H7 (cell line): ENCODE measurements at places on chromosomes 6 and 20. TPM values are rescaled to one million over a fixed set of nuclear protein-coding genes. Genes with fewer than 3 reads are reported as not detected.
A peak's percentile ranks its signal among the peaks of the same experiment; 100 is the strongest.

DNA sequence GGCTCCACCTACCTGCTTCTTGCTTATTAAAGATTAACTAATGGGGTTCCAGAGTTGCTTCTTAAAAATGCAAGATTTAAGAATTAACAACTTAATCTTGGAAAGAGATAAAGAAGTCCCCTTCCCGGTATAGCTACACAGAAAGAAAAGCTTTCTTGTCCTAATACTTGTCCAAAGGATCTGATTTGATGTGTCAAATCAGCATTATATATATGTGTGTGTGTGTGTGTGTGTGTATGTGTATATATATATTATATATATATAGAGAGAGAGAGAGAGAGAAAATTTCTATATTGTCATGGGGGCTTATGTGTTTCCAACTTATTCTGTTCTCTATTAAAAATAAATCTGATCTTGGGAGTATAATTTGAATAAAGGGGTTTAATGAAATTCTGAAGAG is 4.6 kb upstream of the HMGN4 start:
- no peak for DNase-seq

DNA sequence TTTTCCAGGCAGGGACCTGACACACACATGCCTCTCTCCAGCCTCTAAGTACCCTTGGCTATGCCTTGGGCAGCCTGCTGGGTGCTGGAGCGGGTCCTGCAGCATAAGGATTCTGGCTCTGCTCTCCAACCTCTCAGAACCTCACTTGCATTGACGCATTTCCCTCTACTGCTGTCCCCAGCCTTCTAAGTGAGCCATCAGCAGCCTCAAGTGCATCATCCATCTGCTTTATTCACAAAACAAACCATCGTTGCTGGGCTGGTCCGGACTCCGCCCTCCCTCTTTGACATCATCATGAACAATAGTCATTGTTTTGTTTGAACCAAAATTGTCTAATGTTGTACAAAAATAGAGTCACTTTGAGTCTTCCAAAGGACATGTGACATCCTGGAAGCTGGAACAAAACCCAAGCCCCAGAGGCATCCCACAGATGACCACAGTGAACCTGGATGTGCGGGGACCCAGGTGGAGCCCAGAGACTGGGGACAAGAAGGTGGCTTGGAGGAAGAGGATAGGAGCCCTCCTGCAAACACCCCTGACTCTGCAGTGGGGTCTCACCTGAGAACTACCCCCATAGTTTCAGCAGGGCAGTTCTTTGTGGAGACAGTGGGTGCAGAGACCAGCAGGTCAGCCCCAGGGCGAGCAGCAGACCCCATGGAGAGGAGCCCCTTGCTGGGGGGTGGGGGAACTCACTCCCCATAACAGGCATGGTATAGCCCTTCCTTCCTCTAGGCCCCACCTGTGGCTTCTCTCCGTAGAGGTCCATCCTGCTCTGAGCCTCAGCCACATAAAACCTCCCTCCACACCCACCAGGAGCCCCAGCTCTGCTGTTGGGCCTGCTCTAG is 230.1 kb downstream of the SYNDIG1 start:
- DNase-seq, result peak; percentile 9

- DNase-seq, result no peak
Observed at GRCh38 chr20:13455713-13456112, 183.0 kb downstream of the TASP1 start.

GRCh38 chr6:170008294-170008785 is 256.9 kb downstream of the ERMARD start:
- peak; percentile 38 for DNase-seq

DNA sequence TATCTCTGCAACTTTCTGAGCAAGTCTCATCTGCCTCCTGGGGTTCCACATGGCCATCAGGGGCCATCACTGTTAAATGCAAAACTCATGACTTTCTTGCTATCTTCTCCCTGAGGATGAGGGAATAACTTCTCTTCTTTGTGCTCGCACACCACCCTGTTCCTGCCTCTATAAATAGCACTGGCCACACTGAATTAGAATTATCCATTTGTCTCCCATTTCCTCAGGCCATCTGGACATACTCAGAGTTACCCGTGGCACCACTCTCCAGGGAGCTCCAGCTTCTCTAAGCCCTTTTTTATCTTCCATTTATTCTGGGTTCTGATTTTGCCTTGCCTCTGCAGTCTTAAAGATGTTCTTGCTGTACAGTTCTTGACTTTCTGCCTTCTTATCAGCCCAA is 72.8 kb upstream of the ECI2 start:
- no peak for DNase-seq

DNA sequence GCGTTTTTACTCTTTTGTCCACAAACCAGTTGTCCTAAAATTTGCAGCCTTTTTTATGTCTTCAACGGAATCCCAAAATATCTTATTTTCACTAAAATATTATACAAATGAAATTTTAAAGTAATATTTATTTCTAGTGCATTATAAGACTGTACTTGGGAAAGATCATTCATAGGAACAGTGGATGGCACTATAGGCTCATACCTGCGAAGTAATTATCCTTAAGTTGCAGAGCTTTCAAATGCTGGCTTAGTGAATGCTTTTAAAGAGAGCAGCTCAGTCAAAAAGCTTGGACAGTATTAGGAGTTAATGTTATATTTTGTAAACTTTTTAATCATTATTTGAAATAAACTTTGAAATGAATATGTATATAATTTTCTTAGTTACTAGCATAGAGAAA is 254.9 kb downstream of the CDKAL1 start:
- no peak for DNase-seq

Gene LCA5
- 2.3 and 4.7 TPM in 2 replicates for total RNA-seq

DNA sequence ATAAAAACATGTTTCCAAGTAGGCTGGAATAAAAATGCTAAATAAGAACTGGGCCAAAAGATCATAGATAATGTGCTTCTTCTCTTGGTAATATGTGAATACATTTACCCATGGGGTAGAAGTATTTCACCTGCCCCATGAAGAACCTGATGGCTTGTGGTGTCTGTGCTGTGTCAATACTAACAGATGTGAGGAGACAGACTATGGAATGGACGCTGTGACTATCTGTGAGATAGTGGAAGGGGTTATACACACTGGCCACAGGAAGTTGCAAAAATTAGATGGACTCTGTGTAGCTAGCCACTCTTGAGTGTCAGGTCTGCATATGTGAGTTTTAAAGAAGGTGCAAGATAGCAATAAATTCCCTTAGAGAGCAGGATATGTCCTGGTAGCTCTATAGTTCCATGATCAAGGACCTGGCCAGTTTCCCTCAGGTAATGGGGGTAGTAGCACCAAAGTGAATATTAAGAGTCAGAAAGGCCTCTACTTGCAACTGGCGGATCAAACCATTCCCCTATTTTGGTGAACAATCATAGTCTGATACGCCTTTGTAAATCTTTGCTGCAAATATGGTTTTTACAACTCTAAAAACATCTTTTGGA is 48.6 kb downstream of the NEDD9 start:
- no peak for DNase-seq

Gene HUS1B
- 0.22 and 1.1 TPM in 2 replicates for total RNA-seq

Gene GHRH
- total RNA-seq, result not detected in 2 replicates

Gene ENPP5
- 6.5 and 9.0 TPM in 2 replicates for total RNA-seq

Gene PTCHD4
- 0.11 and 0.17 TPM in 2 replicates for total RNA-seq

DNA sequence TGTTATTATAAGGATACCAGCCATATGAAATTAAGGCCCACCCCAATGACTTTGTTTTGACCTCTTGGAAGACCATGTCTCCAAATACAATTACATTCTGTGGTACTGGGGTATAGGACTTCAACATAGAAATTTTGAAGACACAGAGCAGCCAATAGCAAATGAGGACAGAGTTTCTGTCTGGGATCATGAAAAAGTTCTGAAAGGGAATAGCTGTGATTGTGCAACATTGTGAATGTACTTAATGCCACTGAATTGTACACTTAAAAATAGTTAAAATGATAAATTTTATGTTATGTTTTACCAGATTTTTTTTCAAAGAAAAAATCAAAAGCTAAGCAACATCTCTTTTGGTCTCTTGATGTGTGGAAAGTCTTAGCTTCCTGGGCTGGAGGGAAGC is 27.0 kb upstream of the AGPAT4 start:
- DNase-seq, result no peak

Gene TREML1
- total RNA-seq, result not detected in 2 replicates

Gene CSE1L
- 214 and 248 TPM in 2 replicates for total RNA-seq

Gene SAMD5
- 0.07 and 0.17 TPM in 2 replicates for total RNA-seq

- peak; percentile 26 for DNase-seq
Observed at GRCh38 chr6:36546308-36546919, 865 bp downstream of the STK38 start.

DNA sequence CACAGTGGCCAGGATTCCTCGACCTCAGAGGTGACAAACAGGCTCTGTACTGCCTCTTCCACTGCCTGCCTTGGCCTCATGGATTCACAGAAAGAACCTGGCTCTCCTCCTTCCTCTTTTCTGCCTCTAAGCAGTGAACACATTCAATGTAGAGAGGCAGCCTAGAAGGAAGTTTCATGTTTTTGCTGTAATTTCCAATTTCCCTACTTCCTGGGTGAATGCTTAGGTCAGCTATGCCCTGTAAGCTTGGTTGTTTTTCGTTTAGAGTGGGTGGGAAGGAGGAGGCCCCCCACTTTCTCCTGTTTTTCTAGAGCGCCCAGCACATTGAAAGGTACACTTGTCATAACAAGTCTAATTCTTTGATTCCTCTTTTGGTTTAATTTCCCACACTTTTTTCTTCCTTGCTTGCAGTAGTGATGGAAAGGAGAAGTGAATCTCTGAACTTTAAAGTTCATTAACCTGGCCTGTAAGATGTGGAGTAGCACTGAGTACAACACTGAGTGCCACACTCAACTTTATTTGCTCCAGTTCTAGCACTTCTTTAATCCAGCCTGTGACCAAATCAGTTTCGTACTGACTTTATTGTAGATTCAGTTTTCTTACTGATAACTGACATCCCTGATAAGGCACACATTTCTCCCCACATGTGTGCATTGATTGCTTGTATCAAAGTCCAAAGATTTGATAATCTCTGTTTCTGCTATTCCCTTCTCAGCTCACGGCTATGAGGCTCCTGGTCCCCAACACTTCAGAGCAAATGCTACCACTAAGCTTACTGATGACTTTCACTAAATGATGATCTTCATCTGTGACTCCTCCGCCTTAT is 100.0 kb upstream of the MAN1A1 start:
- no peak for DNase-seq

Gene CDH22
- total RNA-seq, result 0.03 TPM in 1 of 2 replicates, not detected in the other

DNA sequence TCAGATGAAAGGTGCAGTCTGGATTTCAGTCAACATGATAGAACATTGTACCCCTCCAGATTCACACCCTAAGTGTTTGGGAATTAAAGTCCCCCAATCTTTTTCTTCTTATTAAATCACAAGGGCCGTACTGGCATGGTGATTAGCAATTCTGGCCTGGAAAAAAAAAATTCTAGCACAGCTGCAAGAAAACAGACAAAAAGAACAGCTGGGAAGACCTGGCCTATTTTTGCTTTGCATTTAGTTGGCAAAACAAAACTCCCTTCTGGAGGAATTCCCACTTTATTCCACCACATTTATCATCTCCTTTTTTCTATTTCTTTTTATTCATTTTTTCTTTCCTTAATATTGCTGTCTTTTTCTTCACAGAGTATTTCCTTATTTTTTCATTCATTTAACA is 39.8 kb upstream of the AKAP12 start:
- DNase-seq, result no peak

- no peak for DNase-seq
Observed at GRCh38 chr6:163197839-163198238, 216.7 kb upstream of the QKI start.

DNA sequence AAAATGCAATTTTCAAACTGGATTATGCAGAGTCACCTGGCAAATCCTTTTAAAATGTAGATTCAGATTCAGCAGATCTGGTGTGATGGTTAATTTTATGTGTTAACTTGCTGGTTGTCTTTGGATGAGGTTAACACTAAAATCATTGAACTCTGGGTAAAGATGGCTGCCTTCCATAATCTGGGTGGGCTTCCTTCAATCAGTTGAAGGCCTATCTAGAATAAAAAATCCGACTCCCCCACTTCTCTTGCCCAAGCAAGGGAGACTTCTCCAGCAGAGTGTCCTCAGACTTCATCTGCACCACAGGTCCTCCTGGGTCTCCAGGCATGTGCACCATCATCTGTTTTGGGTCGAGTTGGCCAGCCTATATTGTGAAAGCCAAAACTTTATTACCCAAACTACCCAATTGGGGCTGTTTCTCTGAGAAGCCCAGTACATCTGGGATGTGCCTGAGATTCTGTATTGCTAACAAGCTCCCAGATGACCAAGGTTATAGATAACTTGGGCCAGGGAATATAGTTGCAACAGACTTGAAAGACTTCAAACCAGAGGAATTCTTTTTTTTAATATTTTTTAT is 1.6 kb upstream of the SLC17A5 start:
- no peak for DNase-seq

- DNase-seq, result no peak
Observed at GRCh38 chr6:11789744-11790143, 11.1 kb upstream of the ADTRP start.

Gene CST2
- total RNA-seq, result not detected in 2 replicates

GRCh38 chr20:32626859-32627636 is 41.9 kb upstream of the NOL4L start:
- peak; percentile 74 for DNase-seq

GRCh38 chr6:41226752-41227151 is 1.4 kb upstream of the TREML4 start:
- DNase-seq, result no peak

Gene MEP1A
- not detected in 2 replicates for total RNA-seq

Gene EPB41L2
- total RNA-seq, result 25.9 and 26.6 TPM in 2 replicates

DNA sequence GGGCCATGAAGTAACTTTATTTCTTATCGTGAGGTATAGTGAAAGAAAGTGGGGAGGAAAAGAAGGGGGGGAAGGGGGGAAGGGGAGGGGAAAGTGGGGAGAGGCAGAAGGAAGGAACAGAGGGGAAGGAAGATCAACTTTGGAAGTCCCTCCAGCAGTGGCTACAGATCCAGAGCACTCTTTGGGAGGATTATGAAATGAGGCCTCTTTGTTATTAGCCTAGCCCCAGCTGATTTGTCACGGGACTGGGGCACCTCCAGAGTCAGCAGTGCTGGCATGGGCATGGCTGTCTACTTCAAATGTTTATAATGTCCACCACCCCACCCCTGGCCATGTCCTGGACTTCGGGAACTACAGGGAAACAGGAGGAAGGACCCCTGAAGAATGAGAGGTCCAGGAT is 7.6 kb downstream of the MOCS1 start:
- no peak for DNase-seq

- DNase-seq, result no peak
Observed at GRCh38 chr20:35232575-35232974, 6.1 kb downstream of the MMP24 start.

Gene SLC35D3
- 0.42 and 0.63 TPM in 2 replicates for total RNA-seq

DNA sequence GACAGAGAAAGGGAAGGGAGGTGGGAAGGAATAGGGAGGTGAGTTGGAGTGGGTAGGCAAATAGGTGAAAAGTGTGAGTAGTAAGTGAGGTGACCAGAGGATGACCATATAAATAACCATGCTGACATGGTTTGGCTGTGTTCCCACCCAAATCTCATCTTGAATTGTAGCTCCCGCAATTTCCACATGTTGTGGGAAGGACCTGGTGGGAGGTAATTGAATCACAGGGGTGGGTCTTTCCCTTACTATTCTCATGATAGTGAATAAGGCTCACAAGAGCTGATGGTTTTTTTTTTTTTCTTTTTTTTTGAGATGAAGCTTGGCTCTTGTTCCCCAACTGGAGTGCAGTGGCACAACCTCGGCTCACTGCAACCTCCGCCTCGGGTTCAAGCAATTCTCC is 21.5 kb upstream of the SMIM13 start:
- DNase-seq, result no peak

Gene MROH8
- 1.1 and 1.3 TPM in 2 replicates for total RNA-seq
